Panc1 (cell line): ENCODE measurements at places on chromosomes 2 and 18.

- no peak for DNase-seq
Measured at GRCh38 chr2:47083886-47084687, 71.0 kb downstream of the STPG4 start.

GRCh38 chr18:8212896-8213780, 396.1 kb upstream of the RAB12 start:
- DNase-seq, result no peak

GRCh38 chr18:76314015-76314414, 181.0 kb downstream of the ZNF516 start:
- DNase-seq, result no peak

DNA sequence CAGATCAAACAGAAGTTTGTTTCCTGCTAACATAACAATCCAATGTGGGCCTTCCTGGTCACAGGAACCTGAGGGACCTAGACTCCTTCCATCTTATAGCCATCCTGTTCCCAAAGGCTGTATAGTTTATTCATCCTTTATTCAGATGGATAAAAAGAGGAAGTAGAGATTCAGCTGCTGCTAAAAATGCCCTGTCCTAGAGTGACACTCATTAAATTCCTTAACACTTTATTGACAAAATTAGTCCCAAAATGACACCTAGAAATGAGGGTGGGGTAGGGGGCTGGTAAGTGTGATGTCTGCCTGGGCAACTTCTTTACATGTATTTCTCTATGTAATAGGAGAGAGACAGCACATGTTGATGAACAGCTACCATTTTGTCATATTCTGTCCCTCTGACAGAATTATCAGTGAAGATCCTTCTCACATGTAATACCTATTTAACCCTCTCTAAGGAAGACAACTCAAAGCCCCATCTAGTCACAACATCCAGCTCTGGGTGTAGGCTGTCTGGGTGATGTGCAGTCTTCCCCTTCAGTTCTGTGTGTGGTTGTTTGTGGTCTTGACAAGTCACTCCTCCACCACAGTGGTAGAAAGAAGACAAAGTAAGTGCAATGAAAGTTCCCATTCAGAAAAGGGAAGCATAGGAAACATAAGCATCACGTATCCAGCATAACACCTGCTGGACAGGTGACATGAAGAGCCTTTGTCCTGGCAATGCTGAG, 253.9 kb upstream of the CNTNAP5 start:
- DNase-seq, result no peak

GRCh38 chr2:205535001-205535400, 147.3 kb upstream of the NRP2 start:
- DNase-seq, result no peak

GRCh38 chr2:235518322-235519090, 24.7 kb downstream of the AGAP1 start:
- no peak for DNase-seq

GRCh38 chr2:193103064-193103463, 908.3 kb upstream of the TMEFF2 start:
- DNase-seq, result no peak

DNA sequence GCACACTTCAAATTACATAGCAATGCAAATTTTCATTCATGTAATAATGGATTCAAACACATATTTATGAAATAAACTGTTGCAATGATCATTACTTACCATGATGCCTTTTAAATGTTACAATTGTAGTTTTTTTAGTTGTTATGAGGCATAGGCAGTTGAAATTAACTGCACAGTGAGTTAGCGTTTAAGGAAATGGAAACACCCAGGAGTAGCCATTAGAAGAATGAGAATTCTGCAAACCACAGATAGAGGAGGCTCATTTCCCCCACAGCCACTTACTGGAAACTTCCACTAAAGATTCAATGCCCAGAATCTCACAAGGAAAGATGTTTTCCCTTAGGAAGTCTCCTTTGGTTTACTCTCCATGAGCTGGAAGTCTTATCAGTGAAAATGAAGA, 8.4 kb downstream of the ARL4C start:
- DNase-seq, result no peak

- no peak for DNase-seq
Measured at GRCh38 chr2:52178845-52179244, 1146.9 kb upstream of the NRXN1 start.
